Endothelial cell (in vitro differentiated cells): ENCODE measurements at places on chromosomes 2 and 18. TPM values are rescaled to one million over a fixed set of nuclear protein-coding genes. Genes with fewer than 3 reads are reported as not detected.

Gene REV1
- total RNA-seq = 40.2 TPM

Gene LOXHD1
- 0.23 TPM for total RNA-seq

DNA sequence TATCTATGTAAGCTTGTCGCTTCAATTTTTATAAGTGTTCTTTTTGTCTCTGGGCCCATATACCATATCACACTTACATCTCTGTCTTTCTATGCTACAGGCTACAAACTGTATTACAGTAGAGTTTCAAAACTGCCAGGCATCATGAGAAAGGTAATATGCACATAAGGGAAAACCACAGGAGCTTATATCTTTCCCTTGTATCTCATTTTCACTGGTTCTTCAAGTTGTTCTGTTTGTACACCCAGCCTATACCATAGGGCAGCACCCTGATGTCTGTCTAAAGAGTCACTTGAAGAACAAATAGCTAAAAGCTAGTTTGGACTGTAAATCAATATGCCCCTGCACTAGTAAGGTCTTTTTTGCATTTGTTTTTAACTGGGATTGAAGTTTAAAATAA lies 366.7 kb downstream of the FIGN start:
- DNase-seq = no peak

DNA sequence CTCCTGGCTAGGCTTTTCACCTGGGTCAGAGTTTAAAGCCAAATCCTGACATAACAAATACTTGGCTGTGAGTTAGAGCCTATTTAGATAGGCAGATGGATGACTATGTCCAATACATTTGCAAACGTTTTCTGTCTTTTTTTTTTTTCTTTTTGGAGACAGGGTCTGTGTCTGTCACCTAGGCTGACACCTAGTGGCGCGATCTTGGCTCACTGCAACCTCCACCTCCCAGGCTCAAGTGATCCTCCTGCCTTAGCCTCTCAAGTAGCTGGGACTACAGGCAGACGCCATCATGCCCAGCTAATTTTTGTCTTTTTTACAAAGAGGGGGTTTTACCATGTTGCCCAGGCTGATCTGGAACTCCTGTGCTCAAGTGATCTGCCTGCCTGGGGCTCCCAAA lies 124.8 kb downstream of the DYM start:
- peak; percentile 10 for DNase-seq

Gene CXCR1
- not detected for total RNA-seq

DNA sequence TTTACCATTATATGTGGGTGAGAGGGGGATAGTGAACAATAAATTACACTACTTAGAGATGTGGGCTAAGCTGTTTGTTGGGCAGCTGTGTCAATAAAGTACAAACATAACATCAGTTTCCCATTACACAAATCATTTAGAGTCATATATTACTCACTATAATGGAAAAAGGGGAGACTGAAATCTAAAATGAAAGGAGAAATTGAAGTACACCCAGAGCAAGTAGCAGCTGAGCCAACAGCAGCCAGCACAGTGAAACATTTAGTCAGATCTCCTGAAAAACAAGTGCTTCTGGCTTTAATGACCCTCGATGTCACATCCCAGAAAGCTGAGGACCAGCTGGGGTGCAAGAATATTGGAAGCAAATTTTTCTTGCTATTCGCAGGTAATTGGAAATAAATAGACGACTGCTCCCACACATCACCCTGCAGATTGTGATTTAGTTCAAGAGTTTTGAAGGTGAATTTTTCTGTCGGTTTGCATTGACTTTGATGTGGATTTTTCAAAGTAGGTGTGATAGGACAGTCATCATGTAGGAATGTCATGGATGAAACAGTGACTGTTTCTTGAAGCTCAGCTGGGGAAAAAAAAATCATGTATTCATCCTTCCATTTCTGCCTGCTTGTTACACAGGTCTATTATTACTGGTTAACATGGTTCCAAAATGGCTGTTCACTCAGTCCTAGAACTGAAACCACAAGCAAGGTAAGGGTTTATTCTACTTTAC lies 1607.3 kb upstream of the CELF4 start:
- DNase-seq = no peak

GRCh38 chr2:105142239-105142638 lies 99.3 kb upstream of the GPR45 start:
- DNase-seq = no peak

DNA sequence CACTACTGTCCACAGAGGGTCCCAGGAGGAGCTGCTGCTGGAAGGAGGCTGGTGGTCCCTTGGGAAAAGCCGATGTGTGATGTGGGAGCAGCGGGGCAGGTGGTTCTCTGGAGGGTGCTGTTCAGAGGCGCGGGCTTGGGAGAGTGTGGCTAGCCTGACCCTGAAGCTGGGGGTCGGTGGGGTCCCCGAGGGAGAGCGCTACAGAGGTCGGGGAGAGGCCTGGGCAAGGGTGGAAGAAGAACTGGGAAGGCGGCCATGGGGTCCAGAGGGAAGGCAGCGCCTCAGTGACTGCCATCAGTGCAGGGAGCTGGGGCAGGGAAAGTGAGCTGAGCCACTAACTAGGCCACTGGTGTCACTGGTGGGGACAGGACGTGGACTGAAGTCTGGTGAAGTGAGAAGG lies 32.5 kb downstream of the FAM228A start:
- no peak for DNase-seq

Gene USP40
- 23.6 TPM for total RNA-seq

DNA sequence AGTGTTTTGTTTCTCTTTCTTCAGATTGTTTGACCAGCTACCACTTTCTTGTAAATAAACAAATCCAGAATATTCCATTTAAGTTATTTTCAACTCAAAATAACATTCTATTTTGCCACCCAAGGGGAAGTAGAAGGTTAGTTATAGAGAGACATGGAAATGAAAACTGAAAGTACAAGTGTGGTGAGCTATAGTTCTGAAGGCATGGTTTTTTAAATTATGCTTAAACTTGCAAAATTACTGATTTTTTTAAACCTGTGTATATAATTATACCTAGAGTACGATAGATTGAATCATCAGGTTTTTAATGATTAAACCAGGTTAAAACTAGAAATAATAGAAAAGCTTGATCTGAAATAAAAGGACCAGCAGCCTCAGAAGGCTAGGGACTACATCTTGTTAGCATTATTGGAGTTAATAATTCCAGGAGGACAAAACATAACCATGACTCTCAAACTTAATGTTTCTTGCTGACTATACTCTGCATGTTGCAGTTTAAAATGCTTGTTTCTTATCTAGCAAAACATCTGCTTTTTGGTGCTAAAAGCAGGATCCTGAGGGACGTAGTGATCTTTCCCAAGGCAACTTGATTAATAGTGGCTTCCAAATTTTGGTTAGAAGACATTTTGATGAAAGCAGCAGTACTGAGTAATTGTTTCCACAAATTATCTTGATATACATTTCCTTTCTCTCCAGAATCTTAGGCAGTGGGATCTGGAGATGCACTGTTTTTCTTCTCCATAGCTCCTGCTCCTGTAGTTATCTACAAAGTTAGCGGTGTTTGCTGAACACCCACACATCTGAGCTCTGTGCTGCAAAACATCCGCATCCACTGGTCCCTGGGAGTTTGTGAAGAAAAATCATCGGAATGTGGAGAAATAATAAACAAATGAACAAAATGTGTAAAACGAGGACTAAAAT lies 327.2 kb upstream of the PKDCC start:
- no peak for DNase-seq

DNA sequence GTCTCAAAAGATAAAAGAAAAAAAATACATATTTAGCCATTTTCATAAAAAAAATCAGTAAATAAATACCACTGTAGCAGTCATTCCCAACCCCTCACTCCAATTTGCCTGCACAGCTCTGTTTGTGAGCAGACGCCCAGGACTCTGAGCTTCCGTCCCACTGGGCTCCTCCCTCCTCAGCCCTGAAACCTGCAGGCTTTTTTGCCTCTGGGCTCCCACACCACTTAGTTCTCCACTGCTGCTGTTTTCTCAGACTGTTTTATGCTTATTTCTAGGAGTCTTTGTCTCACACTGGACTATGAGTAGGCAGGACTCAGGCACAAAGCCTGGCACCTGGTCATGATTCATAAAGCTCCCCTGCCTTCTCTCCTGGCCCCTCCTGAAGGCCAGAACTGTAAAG lies 6.1 kb upstream of the CXCR1 start:
- DNase-seq = no peak

DNA sequence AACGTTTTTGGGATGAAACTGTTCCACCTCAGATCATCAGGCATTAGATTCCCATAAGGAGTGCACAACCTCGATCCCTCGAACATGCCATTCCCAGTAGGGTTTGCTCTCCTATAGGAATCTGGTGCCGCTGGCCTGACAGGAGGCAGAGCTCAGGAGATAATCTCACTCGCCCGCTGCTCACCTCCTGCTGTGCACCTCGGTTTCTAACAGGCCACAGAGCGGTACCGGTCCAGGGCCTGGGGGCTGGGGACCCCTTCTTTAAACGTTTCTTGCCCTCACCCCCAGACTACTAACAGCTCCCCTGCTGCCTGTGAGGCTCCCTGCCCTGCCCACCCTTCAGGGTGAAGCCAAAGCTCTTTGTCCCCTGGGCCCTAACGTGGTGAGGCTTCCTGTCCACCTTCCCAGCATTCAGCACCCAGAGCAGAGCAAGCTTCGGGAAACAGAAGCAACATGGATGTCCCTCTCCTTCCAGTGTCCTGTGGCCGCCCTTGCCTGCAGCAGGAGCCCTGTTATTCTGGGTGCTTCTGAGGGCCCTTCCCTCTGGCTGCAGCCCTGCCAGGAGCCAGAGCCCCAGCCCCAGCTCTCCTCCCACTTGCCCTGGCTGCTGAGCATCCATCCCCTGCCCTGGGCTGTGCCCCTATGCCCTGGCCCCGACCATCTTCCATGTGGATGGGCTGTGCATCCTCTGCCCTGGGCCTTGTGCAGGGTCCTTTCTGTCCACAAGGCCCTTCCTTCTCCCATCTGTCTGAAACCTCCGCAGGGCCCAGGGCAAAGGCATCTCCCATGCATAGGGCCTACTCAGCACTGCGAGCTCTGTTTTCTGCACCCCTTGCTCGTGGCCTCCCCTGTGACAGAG lies 140.1 kb downstream of the MBP start:
- DNase-seq = no peak

- DNase-seq = no peak
Measured at GRCh38 chr2:149662556-149662955, 75.0 kb upstream of the MMADHC start.
